ENCODE measurements at places on chromosomes 3 and 15.

DNA sequence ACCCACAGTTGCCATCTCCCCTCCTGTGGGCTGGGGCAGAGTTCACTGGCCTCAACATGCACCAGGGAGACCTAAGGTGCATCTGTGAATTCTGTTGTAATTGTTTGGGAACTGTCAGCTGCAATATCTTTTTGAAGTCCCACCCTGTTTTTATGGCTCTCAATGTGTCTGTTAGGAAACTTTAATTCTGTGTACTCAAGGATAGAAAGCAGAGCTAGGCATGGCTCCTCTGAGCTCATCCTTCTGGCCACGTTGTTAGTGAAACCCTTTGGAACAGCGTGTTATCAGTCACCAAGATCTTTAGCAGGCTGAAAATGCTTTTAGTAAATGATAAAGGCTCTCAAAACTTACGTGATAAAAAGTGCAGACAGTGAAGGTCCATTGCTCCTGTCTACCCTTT lies 33.6 kb upstream of the MTMR10 start:
- DNase-seq = no peak

DNA sequence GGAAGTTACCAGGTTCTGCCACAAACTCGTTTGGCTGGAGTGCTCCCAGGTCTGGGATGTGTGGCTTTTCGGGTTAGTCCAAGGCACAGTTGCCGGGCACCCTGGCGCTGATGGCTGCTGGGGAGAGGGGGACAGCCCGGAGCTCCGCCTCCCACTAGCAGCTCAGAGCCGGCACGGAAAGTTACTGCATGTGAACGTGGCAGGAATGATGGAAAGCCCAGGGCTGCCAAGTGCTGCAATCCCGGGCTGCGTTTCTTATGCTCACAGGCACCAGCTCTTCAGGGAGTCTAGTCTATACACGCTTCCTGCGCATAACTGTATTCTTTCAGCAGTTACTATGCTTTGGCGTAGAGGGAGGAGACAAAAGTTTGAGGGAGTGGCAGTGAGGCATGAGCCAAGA lies 141.8 kb upstream of the ICE2 start:
- no peak for DNase-seq

DNA sequence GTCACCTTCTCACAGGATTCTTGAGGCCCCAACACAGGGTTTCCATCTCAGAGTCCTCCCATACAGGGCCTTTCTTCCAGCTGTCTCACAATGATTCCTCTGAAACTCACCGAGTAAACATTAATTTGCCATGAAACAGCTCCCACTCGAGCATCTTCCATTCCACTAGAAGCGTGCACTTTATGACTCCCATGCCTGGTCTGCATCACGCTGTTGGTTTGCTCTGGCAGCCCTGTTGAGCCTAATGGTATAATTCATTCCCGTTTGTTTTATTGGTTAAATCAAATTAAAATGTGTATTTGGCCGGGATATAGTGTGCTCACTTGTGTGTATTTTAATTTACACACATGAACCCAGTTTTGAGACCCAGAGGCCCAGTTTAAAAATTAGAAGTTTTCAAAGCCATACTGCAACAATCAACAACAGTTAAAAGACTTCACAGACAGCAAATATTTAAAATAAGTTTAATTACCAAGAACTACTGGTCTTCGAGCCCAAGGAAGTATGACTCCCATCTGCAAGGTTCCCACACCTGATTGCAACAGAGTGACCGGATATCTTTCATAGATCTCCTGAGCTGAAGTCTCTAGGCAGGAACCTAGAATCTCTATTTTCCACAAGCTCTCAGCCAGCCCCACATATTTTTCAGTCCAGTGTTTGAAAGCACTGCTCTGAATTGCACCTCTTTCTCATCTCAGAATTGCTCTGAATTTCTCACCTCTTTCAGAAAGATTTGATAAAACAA lies 42.3 kb upstream of the GYG1 start:
- DNase-seq = no peak

GRCh38 chr3:175951047-175951694 lies 1092.0 kb downstream of the NAALADL2 start:
- DNase-seq = no peak

GRCh38 chr15:69172847-69173246 lies 12.4 kb downstream of the GLCE start:
- no peak for DNase-seq

GRCh38 chr3:31223278-31223677 lies 309.4 kb upstream of the STT3B start:
- DNase-seq = no peak

GRCh38 chr3:48938689-48939088 lies 20.0 kb downstream of the ARIH2 start:
- DNase-seq = no peak

- no peak for DNase-seq
These were observed 21.3 kb upstream of the LRRC58 start for GRCh38 chr3:120370463-120370862.

DNA sequence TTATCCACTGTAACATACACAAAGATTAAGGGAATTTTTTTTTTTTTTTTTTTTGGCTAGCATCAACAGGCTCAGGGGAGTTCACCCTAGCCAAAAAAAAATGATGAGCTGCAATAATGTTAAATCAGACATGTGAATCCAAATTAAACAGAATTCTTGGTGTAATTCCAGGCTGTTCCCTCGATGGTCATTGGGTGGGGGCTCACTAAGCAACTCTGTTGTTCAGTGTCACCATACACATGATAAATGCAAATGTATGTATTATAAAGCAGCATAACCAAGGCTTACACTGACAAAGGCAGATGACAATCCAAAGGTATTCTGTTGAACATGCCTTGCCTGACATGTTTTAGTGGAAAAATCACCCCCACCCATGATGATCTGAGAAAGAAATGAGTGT lies 29.0 kb downstream of the IL1RAP start:
- no peak for DNase-seq

GRCh38 chr3:124896824-124897526 lies 9.8 kb upstream of the ITGB5 start:
- DNase-seq = no peak

GRCh38 chr15:62782071-62782841 lies 260.3 kb upstream of the TPM1 start:
- DNase-seq = no peak

- DNase-seq = no peak
These were observed 218.6 kb downstream of the GREM1 start for GRCh38 chr15:32936283-32936918.

GRCh38 chr3:183692436-183692835 lies 5.2 kb upstream of the YEATS2 start:
- no peak for DNase-seq

- DNase-seq = peak; percentile 66
These were observed 17.7 kb downstream of the PTH1R start for GRCh38 chr3:46895204-46895660.

- DNase-seq = no peak
These were observed 136.1 kb upstream of the LMCD1 start for GRCh38 chr3:8365541-8365940.

DNA sequence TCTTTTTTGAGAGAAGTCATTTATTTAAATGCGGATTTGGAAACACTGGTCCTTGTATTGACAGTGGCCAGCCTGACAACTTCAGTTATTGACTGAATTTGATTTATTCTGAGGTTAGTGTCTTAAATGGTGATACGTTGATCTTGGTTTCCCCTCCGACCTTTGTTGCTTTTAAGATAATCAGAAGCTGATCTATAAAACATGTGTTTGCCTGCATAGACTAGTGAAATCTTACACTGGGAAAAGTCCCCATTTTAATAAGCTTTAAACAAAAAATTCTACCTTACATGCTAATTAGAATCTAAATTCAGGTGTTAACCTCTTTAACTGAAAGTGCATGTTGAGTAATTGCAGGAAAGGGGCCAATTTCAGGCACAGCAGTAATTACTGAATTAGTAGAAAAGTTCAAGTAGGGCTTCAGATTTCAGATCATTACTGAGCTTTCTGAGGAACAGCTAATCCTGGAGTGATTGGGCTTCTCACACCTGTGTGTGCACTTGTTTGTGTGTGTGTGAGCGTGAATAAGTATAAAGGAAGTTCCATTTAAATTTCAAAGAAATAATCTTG lies 221.4 kb downstream of the SOX2 start:
- DNase-seq = no peak

DNA sequence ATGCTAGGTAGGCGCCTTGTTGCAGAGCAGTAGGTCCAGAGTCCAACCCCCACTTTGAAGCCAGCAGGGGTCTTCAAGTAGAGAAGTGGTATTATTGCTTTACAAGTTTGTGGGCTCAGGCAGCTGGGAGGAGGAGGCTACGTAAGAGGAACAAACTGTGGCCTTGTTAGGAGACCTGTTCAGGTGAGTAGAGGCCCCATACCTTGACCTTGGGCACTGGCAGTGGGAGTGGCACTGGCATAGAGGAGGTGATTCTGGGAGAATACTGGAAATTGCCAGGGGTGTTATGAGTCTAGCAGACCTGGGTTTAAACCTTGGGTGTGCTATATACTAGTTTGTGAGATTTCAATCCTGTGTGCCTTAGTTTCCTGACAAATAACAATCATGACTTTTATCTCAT lies 34.6 kb upstream of the SCAANT1 start:
- DNase-seq = no peak

DNA sequence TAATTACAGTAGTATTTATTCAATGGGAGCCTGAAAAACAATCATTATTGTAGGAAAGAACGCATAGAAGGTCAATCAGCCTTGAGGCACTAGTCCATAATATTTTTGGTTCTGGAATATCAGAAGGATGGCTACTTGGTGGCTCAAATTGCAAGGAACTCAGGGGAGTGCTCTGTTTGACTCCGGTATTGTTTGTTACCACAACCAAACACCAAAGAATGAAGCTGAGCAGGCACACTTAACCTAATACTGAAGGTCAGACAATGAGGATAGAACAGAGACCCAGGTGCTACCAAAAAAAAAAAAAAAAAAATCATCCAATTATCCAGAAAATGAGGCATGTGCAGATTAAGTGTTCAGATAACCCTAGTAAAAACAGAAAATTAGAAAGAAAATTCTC lies 11.1 kb upstream of the SATB1 start:
- no peak for DNase-seq

DNA sequence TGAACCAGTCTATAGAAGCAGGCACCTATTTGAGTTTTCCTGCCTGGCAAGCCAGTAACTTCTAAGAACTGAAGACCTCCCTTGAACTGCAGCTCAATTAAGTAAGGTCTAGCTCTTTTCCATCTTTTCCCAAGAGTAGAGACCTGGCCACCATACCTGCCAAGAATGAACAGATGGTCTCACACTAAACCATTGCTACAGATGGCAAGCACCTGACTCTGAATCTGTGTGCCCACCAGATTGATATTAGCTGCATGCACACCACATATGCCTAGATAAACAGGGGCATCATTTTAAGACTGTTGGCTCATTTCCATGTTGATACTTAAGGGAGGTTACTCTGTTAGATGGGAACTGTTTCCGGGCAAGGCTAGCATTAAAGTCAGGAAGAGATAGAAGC lies 34.8 kb upstream of the GSK3B start:
- DNase-seq = no peak

DNA sequence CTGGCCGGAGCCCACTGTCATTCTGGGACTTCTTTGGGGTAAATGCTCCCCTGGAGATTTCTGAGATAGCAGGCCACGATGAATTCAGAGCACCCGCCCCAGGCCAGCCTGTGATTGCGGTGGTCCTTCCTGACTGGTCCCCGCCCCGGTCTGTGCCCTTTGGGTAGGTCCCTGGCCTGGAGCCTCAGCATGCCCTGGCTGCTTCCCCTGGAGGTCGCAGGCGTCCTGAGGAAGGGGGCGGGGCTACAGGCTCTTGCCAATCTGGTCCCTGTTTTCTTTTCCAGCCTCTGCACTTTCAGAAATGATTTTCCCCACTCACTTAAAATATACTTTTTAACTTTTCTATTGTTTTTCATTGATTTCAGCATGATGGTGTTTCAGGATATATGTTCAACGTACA lies 250.2 kb upstream of the ATP10A start:
- DNase-seq = no peak

- DNase-seq = no peak
These were observed 123.2 kb downstream of the PDCD6IP start for GRCh38 chr3:33921608-33922007.

DNA sequence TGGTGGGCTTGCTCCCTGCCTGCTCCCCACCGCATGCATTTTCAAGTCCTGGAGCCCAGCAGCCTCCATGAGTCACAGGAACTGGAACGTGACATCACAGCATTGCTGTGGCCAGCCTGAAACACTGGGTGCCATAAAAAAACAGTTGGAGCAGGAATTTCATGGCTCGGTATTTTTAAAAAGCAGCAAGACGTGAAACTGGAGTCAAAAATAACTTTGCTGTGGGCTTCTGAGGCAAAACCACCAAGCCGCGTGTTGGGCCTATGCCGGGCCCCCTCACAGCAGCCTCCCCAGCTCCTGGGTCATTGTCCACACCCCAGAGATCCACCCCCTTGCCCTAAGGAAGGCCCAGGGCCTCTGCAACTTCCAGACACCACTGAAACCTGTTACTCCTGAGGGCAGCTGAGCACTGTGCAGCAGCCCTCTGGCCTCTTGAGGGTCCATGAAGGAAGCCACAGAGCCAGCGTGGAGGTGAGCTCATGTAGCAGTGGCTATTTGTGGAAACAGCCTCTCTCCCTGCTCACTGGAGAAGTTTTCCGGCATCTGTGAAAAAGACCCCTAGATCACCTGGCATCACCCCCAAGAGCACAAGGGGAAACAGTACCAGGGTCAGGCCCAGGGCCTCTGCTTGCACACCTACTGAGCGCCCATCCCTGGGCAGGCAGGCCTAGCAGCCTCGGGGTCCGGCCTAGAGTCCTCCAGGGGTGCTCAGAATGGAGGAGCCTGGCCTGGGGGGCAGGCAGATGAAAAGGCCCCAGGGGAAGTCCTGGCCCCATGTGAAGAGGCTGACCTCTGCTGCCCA lies 34.0 kb upstream of the DUSP7 start:
- DNase-seq = no peak

GRCh38 chr3:138785951-138786350 lies 48.8 kb downstream of the PIK3CB start:
- DNase-seq = no peak

- DNase-seq = no peak
These were observed 25.0 kb upstream of the TEX264 start for GRCh38 chr3:51646091-51646490.

DNA sequence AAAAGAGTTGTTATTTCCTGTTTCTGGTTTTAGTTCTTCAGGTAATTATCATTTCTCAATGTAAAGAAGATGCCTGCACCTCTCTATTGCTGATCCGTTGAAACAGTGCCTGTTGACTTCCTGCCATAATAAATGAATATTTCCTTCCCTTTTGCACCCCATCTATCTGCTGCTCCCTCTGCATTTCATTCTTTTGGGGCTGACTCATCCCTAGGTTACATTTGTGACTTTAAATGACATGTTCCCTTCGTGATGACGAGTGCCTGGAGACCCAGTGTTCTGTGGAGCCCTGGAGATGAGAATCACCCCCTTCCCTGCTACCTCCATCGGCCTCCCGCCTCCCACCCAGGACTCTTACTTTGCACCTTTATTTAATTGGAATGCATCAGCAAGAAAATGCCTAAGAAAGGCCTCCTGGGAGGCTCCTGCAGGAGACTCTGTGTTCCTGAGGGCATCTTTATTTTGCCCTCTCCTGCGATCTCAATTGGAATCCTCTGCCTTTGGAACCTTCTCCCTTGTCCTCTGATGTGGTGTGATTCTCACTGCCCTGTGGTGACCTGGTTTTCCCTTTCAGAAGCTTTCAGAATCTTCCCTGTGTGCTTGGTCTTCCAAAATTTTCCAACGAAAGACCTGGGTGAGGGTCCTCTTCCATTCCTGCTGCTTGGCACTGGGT lies 13.7 kb downstream of the LRRK1 start:
- DNase-seq = no peak

GRCh38 chr3:123831420-123831819 lies 52.7 kb downstream of the MYLK start:
- no peak for DNase-seq
